ENCODE measurements at places on chromosomes 1 and 21. TPM values are rescaled to one million over a fixed set of nuclear protein-coding genes. Genes with fewer than 3 reads are reported as not detected.
A peak's percentile ranks its signal among the peaks of the same experiment; 100 is the strongest.

The EDN2 gene
- total RNA-seq = not detected

The HMCN1 gene
- total RNA-seq = 0.12 TPM

The UQCRH gene
- 409 TPM for total RNA-seq

The TDRD5 gene
- not detected for total RNA-seq

The DMBX1 gene
- total RNA-seq = not detected

The CFAP74 gene
- not detected for total RNA-seq

The FAM131C gene
- total RNA-seq = not detected

DNA sequence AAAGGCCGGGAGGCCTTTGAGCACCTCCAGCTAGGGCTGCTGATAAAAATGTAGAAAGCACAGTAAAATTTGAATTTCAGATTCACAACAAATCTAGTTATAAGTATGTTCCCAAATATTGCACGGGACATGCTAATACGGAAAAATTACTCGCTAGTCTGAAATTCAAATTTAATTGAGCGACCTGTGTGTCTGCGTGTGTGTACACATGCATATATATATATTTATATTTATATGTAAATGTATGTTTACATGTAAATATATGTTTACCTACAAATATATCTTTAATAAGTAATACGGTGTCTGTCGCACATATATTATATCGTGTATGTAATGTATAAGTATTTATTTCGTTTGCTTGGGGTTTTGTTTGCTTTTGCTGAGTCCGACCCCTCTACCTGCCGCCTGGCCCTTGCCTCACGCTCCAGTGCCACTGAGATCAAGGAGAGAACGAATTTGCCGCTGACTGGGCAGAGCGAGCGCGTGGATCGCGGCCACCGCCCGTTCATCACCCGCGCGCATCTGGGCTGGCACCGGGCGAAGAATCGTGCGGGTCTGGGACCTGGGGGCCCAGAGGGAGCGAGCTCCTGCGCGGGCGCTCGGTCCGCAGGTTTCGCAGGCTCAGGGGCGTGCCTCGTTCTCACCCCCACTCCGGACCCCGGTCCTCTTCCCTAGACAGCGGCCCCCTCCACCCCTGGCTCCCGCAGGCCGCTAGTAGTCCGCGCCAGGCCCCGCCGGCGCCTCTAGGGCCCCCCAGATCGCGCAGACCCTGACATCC is 534 bp upstream of the WRAP73 start:
- no peak for DNase-seq

DNA sequence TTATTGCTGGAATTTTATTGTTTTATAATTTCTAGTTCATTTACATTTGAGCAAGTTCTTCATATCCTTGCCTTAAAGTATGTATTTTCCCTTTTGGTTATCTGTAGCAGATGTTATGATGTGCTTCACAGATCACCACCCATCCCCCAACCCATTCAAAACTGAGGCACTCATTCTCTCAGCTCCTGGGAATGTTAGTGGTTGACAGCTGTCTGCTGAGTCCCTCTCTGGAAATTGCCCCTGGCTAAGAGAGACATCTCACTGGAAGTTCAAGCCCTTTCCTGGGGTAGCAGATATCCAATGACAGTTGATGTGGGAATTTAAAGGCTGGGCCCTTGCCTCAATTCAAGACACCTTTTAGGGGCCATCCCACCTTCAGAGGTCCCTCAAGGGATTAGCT is 4.3 kb upstream of the DPYD start:
- no peak for DNase-seq

DNA sequence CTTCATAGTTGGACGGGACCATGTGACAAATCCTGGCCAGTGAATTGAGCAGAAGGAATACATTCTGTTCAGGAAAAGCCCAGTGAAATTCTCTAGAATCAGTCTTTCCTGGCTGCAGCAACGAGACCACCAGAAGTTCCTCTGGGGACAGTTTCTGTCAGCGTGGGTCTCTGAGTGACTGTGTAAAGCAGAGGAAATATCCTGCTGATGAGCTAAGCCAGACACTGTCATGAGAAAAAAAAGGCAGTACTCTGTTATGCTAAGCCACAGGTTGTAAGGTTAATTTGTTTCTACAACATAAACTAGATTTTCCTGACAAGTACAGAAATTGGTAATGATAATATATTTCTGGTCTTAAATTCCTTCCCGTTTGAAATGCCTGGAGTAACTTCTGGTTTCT is 664.4 kb downstream of the LMO4 start:
- no peak for DNase-seq

GRCh38 chr1:77825131-77825709 is 45.8 kb downstream of the MIGA1 start:
- peak; percentile 42 for DNase-seq

DNA sequence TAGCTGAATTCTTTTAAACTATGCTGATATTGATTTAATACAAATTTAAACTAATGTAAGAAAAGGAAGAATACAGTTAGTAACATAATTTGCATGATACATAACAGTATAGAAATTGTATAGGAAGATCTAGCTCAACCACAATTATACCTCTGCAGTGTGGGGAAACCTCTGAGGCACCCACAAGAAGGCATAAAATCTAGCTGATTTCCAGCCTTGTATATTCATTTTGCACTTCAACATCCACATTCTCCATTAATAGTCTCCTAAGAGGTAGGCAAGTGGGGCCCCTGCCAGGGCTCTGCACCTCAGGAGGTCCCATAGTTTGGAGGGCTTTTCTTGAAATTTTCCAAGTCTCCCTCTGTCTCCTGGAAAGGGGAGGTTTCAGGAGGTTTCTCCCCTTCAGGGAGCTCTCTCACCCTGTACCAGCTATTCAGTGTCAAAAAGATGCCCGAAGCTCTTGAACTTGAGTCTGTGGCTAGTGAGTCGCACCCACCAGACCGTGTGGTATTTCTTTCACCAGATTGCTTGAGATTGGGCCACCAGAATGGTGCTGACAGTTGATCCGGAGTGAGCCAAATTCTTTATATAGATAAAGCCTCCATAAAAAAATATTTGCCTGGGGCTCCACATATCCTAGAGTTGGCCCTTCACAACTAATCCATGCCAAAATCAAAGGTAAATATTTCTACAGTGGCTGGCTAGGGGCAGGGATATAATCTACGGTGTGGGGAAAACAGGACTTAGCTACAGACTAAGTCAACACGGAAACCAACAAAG is 108.2 kb downstream of the TIAM1 start:
- no peak for DNase-seq

- DNase-seq = no peak
Observed at GRCh38 chr21:36640174-36640720, 58.7 kb upstream of the SIM2 start.

DNA sequence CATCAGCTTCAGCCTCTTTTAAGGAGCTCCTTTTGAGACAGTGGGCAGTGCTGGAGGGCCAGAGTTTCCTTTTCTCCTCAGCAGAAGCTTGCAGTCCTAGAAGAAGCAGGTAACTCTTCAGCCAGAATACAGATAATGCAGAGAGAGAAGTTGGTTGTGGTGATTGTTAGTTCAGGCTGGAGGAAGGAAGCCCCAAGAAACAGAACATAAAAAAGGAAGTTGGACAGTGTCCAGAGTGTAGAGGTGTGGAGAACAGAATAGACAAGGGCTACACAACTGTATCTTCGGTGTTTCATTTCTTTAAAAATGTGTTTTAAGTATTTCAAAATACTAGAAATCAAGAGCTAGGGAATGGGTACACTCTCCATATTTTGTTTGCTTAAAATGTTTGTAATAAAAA is 6.4 kb upstream of the TACSTD2 start:
- no peak for DNase-seq

GRCh38 chr1:196558411-196558810 is 49.8 kb downstream of the KCNT2 start:
- DNase-seq = no peak

DNA sequence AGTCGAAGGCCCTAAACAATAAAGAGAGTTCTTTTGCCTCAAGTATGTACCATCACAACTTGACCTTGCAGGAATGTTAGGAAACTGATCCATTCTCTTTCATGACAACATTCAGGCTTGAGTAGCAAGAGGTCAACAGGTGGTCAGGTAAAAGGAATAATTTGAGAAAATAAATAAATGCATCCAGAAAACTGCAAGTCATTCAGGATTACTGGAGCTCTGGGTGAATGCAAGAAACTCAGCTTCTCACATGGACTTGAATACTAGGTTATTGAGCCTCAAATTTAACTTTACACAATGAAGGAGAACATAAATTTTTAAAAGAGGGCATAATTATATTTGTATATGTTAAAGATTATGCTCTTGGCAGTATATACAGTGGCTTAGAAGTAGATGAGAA is 76.5 kb downstream of the TTLL7 start:
- DNase-seq = no peak

DNA sequence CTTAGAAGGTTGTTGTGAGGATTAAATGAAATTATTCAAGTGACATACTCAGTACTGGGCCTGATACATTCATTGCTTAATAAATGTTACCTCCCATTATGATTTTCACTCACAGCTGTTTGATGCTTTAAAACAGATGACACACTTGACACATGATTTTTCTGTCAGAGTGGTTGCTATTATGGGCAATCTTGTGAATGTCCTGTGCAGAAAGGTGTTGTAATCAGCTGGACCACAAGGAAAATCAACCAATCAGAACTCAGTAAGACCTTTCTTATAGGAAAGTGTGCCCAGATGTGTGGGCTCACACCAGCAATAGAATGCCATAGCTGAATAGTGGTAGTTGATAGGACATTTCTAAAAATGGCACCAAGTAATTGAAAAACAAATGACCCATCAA is 23.5 kb downstream of the GJA5 start:
- no peak for DNase-seq

DNA sequence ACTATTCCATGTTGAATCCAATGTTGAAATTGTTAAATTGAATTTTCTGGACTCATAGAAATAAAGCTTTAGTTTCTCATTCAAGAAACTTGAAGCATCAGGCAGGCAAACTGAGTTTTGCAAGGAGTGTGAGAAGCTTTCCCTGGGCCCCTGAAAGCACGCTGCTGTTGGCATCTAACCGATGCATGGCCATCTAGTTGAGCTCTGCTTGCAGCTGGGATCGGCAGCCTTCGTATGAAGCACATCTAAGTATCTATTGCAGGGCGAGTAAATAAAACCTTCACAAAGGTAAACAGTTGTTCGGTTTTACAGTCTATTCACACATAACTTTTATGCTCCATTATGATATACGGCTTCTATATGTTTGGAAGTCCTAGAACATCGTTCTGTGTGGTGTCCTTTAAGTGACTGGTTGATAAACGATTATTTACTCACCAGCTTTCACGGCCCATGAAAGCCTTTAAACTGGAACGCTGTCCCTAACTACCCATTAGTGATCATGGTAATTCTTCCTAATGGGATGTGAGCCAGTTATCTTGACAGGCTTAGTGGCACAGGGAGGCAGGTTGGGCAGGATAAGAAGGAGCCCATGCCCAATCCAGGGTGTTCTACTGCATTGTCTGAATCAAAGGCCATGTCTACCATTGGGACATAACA is 71.7 kb downstream of the SEC16B start:
- DNase-seq = no peak

GRCh38 chr1:66374561-66375111 is 159.3 kb upstream of the SGIP1 start:
- peak; percentile 77 for DNase-seq

GRCh38 chr1:244460197-244460596 is 876 bp upstream of the CATSPERE start:
- DNase-seq = peak; percentile 72

DNA sequence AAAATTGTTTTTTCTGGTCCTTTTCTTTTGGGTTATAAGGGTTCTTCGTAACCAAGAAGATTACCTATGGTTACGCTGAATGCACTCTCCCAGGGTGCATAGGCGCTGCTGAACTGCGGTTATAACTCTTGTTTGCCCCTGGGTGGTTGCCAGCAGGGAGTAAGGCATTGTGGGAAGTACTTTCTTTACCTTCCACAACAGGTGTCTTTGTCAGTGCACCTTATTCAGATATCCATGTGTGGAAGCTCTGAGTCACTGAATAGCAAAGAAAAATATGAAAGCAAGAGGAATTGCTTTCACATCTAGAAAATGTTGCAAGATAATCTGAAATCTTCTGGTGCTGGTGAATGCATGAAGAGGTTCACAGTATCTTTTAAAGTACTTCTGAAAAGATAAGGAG is 124.4 kb upstream of the CACYBP start:
- DNase-seq = peak; percentile 23

DNA sequence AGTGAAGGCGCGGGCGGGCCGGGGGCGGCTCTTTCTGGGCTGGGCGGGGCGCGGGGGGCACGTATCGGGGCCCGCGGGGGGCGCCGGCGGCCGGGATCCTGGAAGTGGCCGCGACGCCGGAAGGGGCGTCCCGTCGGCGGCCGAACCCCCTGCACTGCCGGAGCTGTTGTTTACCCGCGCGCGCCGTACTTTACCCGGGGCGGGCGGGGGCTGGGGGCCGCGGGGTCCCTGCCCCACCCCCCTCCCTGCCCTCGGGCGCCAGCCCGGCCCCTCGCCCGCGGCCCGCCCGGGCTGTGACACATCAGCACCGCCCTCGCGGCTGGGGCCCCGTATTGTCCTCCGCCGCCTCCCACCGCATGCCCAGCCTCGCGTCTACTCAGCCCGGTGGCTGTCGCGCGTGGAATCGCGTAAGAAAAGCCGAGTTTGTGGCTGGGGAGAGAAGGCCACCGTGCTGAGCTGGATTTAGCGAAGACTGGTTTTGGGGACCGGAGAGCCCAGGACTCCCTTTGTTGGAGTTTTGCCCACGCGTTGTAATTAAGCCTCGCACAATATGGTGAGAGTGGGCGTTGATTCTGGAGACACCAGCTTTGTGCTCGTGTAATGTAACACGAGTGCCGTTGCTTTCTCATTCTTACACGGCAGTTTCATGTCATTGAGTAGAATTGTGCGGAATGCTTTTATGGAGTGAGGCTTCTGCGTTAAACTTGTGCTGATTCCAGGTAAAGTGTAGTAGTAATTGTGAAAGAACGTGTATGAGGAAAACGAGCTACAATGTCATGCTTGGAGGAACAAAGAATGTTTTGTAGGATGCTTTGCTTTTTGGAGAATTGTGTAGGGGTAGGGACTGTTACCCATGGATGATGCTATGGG is 559 bp downstream of the BACH1 start:
- peak; percentile 63 for DNase-seq

DNA sequence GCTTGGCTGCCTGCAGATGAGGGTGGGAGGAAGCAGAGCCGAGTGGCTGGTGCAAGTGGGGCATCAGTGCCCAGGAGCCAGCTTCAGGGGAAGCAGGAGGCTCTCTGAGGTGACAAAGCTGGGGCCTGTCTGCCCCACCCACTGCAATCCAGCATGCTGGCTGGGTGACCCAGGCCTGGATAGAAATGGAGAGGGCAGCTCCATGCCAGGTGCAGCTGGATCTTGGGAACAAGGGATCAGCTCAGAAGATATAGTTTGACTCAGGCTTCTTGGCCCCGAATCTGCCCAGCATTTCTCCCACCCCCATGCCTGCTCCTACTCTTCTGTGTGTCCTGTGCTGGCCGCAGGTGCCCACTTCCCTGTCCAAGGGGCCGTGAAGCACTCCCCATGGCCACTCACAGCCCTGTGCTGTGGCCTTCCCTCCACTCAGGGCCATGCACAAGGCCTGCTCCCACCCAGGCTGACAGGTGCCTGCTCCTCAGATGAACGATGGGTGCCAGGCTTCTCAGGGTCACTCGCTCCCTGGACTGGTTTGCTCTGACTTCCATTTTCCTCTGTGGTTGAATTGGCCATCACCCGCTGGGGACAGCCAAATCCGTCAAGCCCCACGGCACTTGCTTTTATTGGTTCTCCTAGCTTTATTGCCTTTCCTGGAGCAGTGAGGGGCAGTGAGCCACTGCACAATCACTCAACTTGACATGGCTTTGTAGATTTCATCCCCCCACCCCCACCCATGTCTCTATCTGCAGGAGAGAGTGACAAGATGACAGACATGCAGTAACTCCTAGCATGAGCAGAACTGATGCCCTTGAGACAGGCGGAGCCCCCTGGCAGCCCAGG is 174.8 kb upstream of the VAMP3 start:
- no peak for DNase-seq

- DNase-seq = no peak
Observed at GRCh38 chr1:198199105-198199504, 42.3 kb downstream of the NEK7 start.

- no peak for DNase-seq
Observed at GRCh38 chr1:51442616-51443015, 76.5 kb downstream of the EPS15 start.
